Motor neuron (in vitro differentiated cells): ENCODE measurements at places on chromosomes 7 and 10. TPM values are rescaled to one million over a fixed set of nuclear protein-coding genes. Genes with fewer than 3 reads are reported as not detected.

The IPMK gene
- total RNA-seq = 8.5 and 9.3 TPM in 2 replicates

GRCh38 chr10:12716042-12716441, 285.5 kb downstream of the CCDC3 start:
- no peak for ATAC-seq

- ATAC-seq = no peak
Measured at GRCh38 chr10:32041290-32042028, 14.8 kb downstream of the KIF5B start.

The RBAK gene
- 15.2 and 15.8 TPM in 2 replicates for total RNA-seq

DNA sequence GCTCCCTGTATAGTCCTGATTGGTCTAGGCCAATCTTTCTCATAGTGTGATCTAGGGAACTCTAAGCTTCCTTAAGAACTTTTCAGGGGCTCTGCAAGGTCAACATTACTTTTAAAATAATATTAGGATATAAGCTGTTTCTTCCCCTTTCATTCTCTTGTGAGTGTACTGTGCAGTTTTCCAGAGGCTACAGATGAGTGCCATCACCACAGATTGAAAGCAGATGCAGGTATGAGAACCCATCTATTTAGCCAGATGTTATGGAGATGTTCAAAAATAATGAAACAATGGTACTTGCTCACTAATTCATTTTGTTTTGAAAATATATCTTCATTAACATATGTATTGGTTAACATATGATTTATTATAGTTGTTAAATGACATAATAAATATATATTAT, 169.2 kb upstream of the SEMA3A start:
- ATAC-seq = no peak

DNA sequence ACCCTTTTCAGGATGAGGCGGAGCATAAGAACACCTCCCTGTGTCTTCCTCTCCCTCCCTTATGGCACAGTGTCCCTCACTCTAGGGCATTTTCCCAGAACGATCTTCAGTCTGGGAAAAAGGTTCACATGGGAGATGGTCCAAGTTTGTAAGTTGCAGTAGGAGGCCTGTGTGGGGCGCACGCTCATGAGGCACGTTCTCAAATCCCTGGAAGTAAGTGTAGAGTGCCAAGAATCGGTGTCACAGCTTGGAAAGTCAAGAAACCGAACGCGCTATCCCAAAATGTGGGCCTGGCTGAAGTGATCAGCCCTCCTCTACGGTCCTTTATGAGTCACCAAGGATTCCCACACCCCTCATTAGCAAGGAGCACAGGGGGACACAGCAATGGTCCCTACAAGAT, 23.9 kb upstream of the SMARCD3 start:
- no peak for ATAC-seq

The NUDCD3 gene
- total RNA-seq = 48.0 and 51.7 TPM in 2 replicates

The PCDH15 gene
- total RNA-seq = 3.6 TPM in 2 replicates
